Urinary bladder (tissue), 4 donors: ENCODE measurements at places on chromosomes 13 and 19.

- no peak for DNase-seq
Measured at GRCh38 chr19:6213696-6214641, 65.8 kb downstream of the MLLT1 start.

- no peak for DNase-seq
Measured at GRCh38 chr13:23365652-23366051, 67.8 kb downstream of the SACS start.

GRCh38 chr19:44741841-44742329 is 6.6 kb upstream of the BCL3 start:
- DNase-seq = peak; percentile 85

GRCh38 chr19:15544970-15545369 is 36.6 kb downstream of the CYP4F22 start:
- no peak for DNase-seq

- no peak for DNase-seq
Measured at GRCh38 chr13:85497652-85498051, 301.6 kb downstream of the SLITRK6 start.

DNA sequence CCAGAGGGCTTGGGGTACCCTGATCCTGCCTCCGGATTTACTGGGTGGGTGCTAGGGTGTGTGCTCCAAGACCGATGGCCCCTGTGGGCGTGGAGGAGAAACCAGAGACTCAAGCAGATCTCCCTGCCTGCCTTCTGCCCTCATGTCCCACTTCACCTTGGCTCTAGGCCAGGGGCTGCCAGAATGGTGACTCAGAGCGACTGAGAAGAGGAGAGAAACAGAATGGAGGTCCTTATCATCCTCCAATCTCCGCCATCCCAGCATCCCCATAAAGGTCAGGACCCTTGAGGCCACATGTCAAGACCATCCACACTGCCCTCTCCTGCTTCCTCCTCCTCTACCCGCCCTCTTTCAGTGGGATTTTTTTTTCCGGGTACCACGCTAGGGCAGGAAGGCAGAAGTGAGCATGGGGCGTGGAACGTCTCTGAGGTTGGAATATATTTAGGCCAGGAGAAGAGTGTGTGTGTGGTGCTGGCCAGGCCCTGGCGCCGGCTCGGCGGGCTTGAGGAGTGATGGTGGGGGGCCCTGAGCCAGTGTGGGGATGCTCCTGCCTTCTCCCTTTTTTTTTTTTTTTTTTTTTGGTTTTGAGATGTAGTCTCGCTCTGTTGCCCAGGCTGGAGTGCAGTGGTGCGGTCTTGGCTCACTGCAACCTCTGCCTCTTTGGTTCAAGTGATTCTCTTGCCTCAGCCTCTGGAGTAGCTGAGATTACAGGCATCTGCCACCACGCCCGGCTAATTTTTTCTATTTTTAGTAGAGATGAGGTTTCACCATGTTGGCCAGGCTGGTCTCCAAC is 22.3 kb downstream of the IER2 start:
- no peak for DNase-seq

- no peak for DNase-seq
Measured at GRCh38 chr13:95317039-95317989, 16.1 kb upstream of the ABCC4 start.

GRCh38 chr13:40292536-40292935 is 373.9 kb downstream of the FOXO1 start:
- no peak for DNase-seq

DNA sequence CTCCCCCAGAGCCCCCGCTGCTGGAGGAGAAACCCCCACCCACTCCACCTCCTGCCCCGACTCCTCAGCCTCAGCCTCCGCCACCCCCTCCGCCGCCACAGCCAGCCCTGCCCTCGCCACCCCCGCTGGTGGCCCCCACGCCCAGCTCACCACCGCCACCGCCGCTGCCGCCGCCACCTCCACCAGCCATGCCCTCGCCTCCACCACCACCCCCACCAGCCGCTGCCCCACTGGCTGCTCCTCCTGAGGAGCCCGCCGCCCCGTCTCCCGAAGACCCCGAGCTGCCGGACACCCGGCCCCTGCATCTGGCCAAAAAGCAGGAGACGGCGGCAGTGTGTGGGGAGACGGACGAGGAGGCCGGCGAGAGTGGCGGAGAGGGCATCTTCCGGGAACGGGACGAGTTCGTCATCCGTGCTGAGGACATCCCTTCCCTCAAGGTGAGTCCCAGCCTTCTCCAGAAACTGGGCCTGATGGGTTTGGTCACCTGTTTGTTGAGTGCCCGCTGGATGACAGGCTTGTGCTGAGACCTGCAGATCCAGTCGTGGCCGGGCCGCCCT is 10.6 kb downstream of the PRR12 start:
- DNase-seq = no peak

- DNase-seq = no peak
Measured at GRCh38 chr13:81929988-81930387, 1589.1 kb upstream of the SPRY2 start.

GRCh38 chr19:48069435-48069834 is 25.6 kb upstream of the CABP5 start:
- no peak for DNase-seq

- peak; percentile 48 for DNase-seq
Measured at GRCh38 chr13:43333176-43333575, 309.8 kb downstream of the DNAJC15 start.

GRCh38 chr13:43374621-43375020 is 351.2 kb downstream of the DNAJC15 start:
- DNase-seq = no peak

DNA sequence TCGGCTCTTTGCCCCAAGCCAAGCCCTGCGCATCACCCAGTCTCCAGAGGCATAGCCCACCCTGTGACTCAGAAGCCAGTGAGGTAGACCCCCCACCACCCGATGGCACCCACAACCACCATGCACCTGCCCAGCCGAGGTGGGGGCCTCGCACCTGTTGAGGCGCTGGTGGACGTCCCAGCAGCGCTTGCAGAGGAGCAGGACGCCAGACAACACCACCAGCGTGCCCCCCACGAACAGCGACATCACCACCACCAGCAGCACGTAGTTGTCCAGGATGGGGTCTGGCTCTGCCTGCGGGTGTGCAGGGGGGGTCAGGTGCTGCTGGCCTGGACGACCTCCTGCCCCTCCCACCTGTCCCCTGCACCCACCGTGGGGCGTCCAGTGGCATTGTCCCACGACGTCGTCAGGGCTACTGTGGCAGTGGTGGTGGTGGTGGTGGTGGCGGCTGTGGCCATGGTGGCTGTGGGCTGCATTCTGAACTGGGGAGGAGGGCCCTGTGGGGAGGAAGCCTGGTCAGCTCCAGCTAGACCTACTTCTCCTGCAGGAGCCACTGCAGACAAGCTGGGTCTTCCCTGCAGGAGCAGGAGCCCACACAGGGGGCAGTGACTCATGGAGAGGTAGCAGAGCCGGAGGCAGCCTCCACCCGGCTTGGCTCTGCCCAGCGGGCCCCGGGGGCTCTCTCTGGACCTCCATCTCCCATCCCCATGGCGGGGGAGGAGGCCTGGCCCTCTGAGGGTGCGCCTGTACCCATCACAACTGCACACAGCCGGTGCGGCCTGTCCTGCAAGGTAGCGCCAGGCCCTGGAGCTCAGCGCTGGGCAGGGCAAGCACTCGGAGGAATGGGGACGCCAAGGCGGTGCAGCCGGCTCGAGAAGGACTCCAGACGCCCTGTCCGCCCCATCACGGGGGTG is 1.9 kb downstream of the CBARP start:
- DNase-seq = no peak

- DNase-seq = no peak
Measured at GRCh38 chr13:106132216-106132615, 403.2 kb downstream of the EFNB2 start.

DNA sequence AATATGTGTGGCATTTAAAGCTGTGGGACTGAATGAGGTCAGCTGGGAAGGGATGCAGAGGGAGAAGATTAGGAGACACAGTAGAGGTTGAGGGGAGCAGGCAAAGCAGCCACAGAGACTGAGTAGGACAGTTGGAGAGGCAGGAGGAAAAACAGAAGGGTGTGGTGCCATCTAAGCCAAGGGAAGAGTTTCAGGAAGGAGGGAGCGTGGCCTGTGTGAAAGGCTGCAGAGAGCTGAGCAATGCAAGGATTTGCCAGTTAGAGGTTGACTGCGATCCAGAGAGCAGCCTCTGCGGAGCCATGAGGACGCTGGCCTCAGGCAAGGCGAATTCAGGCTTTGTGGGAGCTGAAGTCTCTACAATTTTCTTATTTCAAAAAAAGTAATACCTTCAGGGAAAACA is 28.9 kb downstream of the SOX21 start:
- DNase-seq = no peak

- no peak for DNase-seq
Measured at GRCh38 chr19:6891761-6892385, 4.5 kb downstream of the ADGRE1 start.

DNA sequence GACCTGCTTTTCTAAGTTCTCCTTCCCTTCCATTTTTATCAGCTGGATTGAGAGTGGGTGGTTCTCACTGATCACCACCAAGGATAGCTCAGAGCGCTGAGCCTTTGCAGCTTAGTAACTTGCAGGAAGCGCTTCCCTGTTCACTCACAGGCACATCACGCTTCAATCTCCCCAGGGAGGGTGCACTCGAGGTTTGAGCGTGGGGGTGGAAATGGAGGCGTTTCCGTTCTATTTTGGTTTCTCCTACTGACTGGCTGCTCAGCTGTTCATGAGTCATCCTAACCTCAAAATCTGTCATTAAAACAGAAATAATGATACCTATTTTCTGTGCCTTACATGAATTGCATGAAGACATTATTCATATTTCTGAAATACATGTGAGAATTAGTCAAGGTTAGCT is 292.1 kb downstream of the SPRY2 start:
- no peak for DNase-seq

DNA sequence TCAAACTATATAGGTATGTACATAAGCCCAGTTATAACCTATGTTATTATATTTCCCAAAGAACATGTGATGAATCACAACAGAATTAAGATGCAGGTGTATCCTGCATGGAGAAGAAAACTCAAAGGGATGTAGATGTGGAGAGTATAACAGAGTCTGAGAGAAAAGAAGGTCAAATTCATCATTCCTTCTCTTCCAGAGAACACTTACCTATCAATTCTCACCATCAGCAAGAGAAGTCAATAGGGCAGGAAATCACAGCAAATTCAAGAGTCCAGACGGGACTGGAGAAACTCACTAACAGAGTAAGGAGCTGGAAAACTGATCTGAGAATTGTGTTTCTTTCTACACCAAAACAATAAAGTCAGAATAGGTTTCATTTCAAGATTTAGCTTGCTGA is 28.4 kb downstream of the DIAPH3 start:
- DNase-seq = no peak

GRCh38 chr13:25214491-25215252 is 42.6 kb upstream of the AMER2 start:
- peak; percentile 42 for DNase-seq

- no peak for DNase-seq
Measured at GRCh38 chr13:20461481-20461859, 64.2 kb downstream of the CRYL1 start.

DNA sequence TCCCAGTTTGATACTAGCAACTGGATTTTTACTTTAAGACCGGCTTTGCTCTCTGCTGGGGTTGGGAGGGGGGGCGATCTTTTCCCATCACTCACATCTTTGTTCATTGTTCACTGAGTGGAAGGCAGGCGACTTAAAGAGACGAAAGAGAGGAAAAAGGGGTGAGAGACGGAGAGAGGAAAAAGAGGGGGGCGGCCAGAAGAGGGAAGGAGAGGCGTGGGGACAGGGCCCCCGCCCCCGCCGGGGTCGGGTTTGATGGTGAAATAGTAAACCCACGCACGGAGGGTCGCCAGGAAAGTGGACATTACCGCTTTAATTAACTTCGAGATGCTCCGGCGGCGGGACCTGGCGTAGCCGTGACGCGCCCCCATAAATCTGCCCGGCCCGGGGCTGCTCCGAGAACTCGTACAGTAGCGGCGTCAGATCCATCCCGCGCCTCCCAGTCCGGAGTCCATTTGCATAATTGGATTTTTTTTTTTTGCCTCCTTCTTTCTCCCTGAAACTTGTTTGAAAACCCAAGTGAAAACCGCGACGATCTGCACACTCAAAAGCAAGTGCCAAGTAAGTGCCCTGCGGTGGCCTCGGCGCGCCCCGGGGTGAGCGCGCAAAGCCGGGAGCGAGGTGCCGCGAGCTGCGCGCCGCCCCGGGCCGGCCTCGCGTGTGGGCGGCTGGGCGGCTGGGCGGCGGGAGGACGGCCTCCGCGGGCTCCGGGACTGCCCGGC is 143.9 kb upstream of the ZNF536 start:
- DNase-seq = no peak

GRCh38 chr13:26222520-26223046 is 469 bp upstream of the RNF6 start:
- DNase-seq = no peak

DNA sequence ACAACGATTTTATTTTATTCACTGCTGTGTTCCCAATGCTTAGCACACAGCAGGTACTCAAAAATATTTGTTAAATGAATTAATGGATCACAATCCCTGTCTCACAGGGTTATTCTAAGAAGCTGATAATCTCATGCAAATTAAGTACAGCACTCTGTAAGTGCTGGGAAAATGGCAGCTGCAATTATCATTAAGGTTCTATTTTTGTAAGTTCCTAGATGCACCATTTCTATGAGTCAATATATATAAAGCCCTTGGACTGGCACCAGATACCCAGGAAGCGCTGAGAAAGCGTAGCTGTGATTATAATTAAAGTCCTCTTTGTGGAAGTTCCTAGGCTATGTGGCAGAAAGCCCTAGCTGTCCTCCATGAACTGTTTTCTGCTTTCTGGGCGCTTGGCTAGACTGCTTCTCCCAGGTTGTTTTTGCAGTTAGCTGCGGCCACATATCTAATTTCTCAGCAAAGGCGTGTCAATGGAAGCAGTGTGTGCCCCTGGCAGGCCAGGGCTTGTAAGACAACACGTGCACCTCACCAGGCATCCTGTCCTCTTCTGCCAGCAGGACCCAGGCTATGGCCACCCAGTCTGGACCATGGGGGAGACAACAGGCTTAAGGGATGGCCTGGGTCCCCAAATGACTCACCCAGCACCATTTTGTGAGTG is 5.2 kb upstream of the SRRM5 start:
- DNase-seq = no peak

DNA sequence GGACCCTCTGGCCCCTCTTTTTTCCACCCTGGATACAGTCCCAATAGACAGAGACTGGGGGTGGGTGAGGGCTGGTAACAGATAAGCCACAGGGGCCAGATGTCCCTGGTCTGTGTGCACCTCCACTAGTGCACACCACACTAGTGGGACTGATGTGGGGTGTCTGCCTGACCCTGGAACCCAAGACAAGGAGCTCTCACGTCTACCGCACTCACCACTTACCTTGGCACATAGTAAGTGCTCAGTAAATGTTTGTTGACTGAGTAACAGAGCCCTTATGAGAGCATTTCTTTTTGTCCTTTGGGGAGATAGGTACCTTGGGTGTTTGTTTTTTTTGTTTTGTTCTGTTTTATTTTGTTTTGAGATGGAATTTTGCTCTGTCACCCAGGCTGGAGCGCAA is 23.1 kb upstream of the ZNF414 start:
- DNase-seq = no peak

DNA sequence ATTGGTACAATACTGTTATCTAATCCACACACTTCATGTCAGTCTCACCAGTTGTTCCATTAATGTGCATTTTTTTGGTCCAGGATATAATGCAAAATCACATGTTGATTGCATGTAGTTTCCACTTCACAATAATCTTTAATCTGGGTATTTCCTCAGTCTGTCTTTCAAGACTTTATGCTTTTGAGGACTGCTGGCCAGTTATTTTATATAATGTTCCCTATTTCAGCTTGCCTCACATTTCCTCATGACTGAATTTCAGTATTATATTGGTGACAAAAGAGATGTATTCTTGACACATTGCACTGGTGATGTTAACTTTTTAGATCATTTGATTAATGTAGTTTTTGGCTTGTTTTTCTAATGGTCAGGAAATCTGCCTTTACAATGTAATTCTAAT is 368.3 kb downstream of the IRS2 start:
- no peak for DNase-seq

GRCh38 chr13:61162636-61163035 is 253.0 kb downstream of the PCDH20 start:
- no peak for DNase-seq
